Osteocyte (in vitro differentiated cells): ENCODE measurements at places on chromosomes 6 and 20. TPM values are rescaled to one million over a fixed set of nuclear protein-coding genes. Genes with fewer than 3 reads are reported as not detected.

The AKIRIN2 gene
- 67.6 and 68.1 TPM in 2 replicates for total RNA-seq

GRCh38 chr6:2872423-2873358, 30.4 kb downstream of the SERPINB9 start:
- peak; percentile 48 for DNase-seq
- no peak overlapping the region for H3K4me3 ChIP-seq
- no peaks in the 10 kb centered on the region for H3K36me3 ChIP-seq
- peaks cover 3% of the 10 kb centered on the region for H3K27me3 ChIP-seq

DNA sequence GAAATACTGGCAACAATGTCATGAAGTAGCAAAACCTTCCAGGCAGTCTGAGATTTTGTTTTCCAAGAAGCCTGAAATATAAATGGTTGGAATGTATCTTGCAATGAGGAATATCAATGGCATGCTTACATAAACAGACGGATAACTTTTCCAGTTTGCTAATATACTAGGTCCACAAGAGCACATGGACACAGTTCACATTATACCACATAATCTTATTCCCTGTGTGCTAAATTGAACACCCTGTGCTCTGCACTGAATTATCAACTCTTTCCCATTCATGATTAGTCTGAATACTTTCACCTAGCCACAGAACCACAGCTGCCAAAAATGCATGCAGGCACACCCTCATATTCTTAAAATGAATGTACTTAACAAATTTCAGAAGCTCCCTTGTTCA, 274.3 kb downstream of the COL12A1 start:
- no peaks in the 10 kb centered on the region for H3K27me3 ChIP-seq
- peaks cover 73% of the 10 kb centered on the region for H3K4me1 ChIP-seq
- DNase-seq, result no peak
- H3K36me3 ChIP-seq, result peaks cover 11% of the 10 kb centered on the region

- no peak overlapping the region for H3K4me3 ChIP-seq
- H3K27ac ChIP-seq, result no peak overlapping the region
- no peaks in the 10 kb centered on the region for H3K4me1 ChIP-seq
- DNase-seq, result no peak
- no peaks in the 10 kb centered on the region for H3K36me3 ChIP-seq
Measured at GRCh38 chr20:23937303-23938117, 51.1 kb downstream of the GGTLC1 start.

The GJA1 gene
- 283 and 286 TPM in 2 replicates for total RNA-seq

The SLA2 gene
- not detected in 2 replicates for total RNA-seq

- no peaks in the 10 kb centered on the region for H3K4me1 ChIP-seq
- DNase-seq, result no peak
- H3K36me3 ChIP-seq, result no peaks in the 10 kb centered on the region
- H3K27ac ChIP-seq, result no peak overlapping the region
- H3K4me3 ChIP-seq, result no peak overlapping the region
- H3K27me3 ChIP-seq, result peaks cover 36% of the 10 kb centered on the region
Measured at GRCh38 chr6:31308050-31308844, 36.4 kb upstream of the HLA-C start.

The FAXC gene
- total RNA-seq, result 2.5 and 3.1 TPM in 2 replicates

GRCh38 chr6:100775667-100776066, 105.5 kb downstream of the ASCC3 start:
- H3K36me3 ChIP-seq, result peaks cover 3% of the 10 kb centered on the region
- no peaks in the 10 kb centered on the region for H3K27me3 ChIP-seq

The KCNK15 gene
- total RNA-seq, result 17.5 and 21.5 TPM in 2 replicates

DNA sequence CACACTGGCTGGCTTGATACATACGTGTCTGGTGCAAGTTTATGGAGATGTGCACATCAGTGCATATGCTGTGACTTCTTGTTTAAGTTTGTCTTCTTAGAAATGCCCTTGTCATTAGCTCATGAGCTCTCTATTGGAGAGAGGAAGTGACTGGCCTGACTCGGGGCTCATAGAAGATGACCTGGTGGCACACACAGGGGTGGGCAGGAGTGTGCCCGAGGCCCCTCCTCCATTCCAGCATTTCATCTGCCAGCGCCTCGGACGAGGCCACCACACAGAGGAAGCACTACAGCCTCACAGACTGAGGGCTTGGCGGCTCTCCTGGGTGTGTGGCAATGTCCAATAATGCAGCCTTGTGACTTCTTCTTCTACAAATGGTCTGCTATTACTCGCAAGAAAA, 109.7 kb downstream of the FAM120B start:
- peaks cover 2% of the 10 kb centered on the region for H3K36me3 ChIP-seq
- H3K4me1 ChIP-seq, result no peaks in the 10 kb centered on the region
- H3K27me3 ChIP-seq, result peaks cover 2% of the 10 kb centered on the region
- no peak overlapping the region for H3K27ac ChIP-seq

The ZSCAN26 gene
- total RNA-seq, result 17.5 and 19.8 TPM in 2 replicates

The TMEM217 gene
- total RNA-seq, result 3.5 and 5.0 TPM in 2 replicates

DNA sequence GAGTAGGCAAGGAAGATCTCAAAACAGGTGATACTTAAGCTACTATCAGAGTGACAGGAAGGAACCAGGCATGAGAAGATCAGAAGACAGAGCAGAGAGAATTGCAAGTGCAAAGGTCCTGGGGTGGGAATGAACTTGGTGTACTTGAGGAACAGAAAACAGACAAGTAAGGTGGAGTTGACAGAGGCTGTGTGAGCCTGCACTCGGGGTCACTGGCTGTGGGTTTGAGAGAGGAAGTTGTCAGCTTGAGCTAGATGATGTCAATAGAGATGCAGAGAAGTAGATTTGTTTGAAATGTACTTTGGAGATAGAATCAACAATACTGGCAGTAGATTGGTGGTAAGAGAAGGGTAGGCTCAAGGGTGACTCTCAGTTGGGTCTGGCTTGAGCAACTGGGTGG, 209.5 kb downstream of the CLIC5 start:
- no peaks in the 10 kb centered on the region for H3K36me3 ChIP-seq
- no peak overlapping the region for H3K27ac ChIP-seq
- H3K4me1 ChIP-seq, result no peaks in the 10 kb centered on the region

The TFAP2B gene
- 26.4 and 27.5 TPM in 2 replicates for total RNA-seq

DNA sequence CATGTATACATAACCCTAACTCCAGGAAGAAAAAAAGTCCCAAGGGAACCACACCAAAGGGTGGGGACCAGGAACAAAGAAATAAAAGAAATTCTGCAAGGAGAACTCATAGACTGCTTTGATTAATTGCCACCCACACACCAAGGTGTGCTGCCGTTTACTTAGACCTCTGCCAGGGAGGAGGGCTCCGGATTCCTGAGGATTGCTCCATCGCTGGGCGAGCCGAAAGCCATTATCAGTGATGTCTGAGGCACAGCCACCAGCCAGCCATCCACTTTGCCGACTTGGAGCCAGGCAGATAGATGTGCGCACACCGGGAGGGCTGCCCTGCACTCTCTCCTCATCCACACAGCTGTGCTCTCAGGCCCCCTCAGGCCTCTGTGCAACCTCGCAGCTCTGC, 272.7 kb upstream of the FOXQ1 start:
- H3K4me3 ChIP-seq, result no peak overlapping the region
- DNase-seq, result no peak
- H3K27ac ChIP-seq, result no peak overlapping the region
- H3K36me3 ChIP-seq, result no peaks in the 10 kb centered on the region
- H3K27me3 ChIP-seq, result peaks cover 37% of the 10 kb centered on the region
- H3K4me1 ChIP-seq, result no peaks in the 10 kb centered on the region

The C2 gene
- 2.3 and 2.4 TPM in 2 replicates for total RNA-seq

DNA sequence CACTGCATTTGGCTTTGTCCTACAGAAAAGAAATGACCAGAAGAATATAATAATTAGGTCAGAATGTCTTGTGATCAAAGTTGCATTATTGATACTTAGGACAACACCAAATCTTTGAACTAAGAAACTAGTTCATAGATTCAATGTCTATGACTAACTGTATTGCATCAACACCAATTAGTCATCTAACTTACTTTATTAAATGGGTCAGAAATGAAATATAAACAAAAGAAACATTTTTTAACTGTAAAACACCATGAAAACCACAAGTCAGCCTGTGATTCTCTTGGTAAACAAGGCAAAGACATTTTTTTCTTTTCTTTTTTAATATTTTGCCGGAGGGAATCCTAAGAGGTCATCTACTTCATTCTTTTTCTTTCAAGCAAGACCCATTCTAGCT, 114.1 kb upstream of the HDDC2 start:
- no peak overlapping the region for H3K4me3 ChIP-seq
- peak overlapping the region; percentile 7 for H3K27ac ChIP-seq
- DNase-seq, result no peak

GRCh38 chr20:32749914-32750637, 6.8 kb upstream of the COMMD7 start:
- no peak for DNase-seq
- no peaks in the 10 kb centered on the region for H3K27me3 ChIP-seq
- H3K4me3 ChIP-seq, result no peak overlapping the region
- H3K4me1 ChIP-seq, result peaks cover 18% of the 10 kb centered on the region
- no peak overlapping the region for H3K27ac ChIP-seq

GRCh38 chr6:61833176-61833755, 452.8 kb downstream of the KHDRBS2 start:
- H3K4me1 ChIP-seq, result no peaks in the 10 kb centered on the region
- H3K27ac ChIP-seq, result no peak overlapping the region
- no peaks in the 10 kb centered on the region for H3K27me3 ChIP-seq
- no peaks in the 10 kb centered on the region for H3K36me3 ChIP-seq

- peaks cover 81% of the 10 kb centered on the region for H3K4me1 ChIP-seq
- H3K27me3 ChIP-seq, result no peaks in the 10 kb centered on the region
- H3K36me3 ChIP-seq, result peaks cover 5% of the 10 kb centered on the region
- peak overlapping the region; percentile 73 for H3K27ac ChIP-seq
- H3K4me3 ChIP-seq, result no peak overlapping the region
Measured at GRCh38 chr6:16721977-16722376, 39.3 kb downstream of the ATXN1 start.

- H3K4me1 ChIP-seq, result no peaks in the 10 kb centered on the region
- H3K4me3 ChIP-seq, result no peak overlapping the region
- no peak overlapping the region for H3K27ac ChIP-seq
- no peaks in the 10 kb centered on the region for H3K27me3 ChIP-seq
- H3K36me3 ChIP-seq, result no peaks in the 10 kb centered on the region
Measured at GRCh38 chr20:33415948-33416347, 14.6 kb upstream of the CDK5RAP1 start.

The COMMD7 gene
- 48.1 and 58.1 TPM in 2 replicates for total RNA-seq

- no peak for DNase-seq
Measured at GRCh38 chr6:144217264-144217663, 66.9 kb downstream of the STX11 start.

GRCh38 chr20:51525241-51526105, 17.0 kb downstream of the NFATC2 start:
- no peak overlapping the region for H3K27ac ChIP-seq
- H3K4me3 ChIP-seq, result no peak overlapping the region
- H3K27me3 ChIP-seq, result no peaks in the 10 kb centered on the region
- DNase-seq, result no peak

- H3K4me3 ChIP-seq, result no peak overlapping the region
- no peaks in the 10 kb centered on the region for H3K27me3 ChIP-seq
- no peak for DNase-seq
- H3K27ac ChIP-seq, result peak overlapping the region; percentile 96
Measured at GRCh38 chr20:53774461-53775203, 181.0 kb upstream of the ZNF217 start.

DNA sequence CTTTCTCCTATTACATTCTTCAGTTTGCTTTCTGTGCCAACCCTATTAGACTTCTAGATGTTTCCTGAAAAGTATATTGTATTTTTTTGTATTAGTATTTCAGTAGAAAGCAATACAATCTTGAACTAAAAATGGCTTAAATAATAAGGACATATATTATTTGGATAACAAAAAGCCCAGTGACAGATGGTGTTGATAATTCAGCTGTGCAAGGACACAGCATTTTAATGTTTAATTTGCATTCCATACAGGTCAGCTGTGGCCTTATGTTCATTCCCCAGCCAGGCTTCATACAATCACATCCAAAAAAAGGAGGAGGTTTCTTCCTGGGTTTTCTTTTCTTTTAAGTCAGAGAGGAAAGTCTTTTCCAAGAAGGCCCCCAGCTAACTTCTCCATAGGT, 236.9 kb downstream of the CD109 start:
- H3K27me3 ChIP-seq, result peaks cover 43% of the 10 kb centered on the region
- no peaks in the 10 kb centered on the region for H3K4me1 ChIP-seq
- no peak overlapping the region for H3K27ac ChIP-seq
- H3K36me3 ChIP-seq, result no peaks in the 10 kb centered on the region
- H3K4me3 ChIP-seq, result no peak overlapping the region

The BMP5 gene
- not detected in 2 replicates for total RNA-seq

The OLIG3 gene
- total RNA-seq, result not detected in 2 replicates

GRCh38 chr6:39778581-39779255, 13.5 kb upstream of the DAAM2 start:
- H3K4me1 ChIP-seq, result peaks cover 5% of the 10 kb centered on the region
- H3K27ac ChIP-seq, result no peak overlapping the region
- no peak overlapping the region for H3K4me3 ChIP-seq
- no peak for DNase-seq
- no peaks in the 10 kb centered on the region for H3K36me3 ChIP-seq
- H3K27me3 ChIP-seq, result no peaks in the 10 kb centered on the region

The CLDN20 gene
- total RNA-seq, result not detected in 2 replicates

The KHDC1L gene
- total RNA-seq, result not detected in 2 replicates

GRCh38 chr20:47782920-47783552, 2.2 kb downstream of the SULF2 start:
- no peak overlapping the region for H3K4me3 ChIP-seq
- H3K36me3 ChIP-seq, result no peaks in the 10 kb centered on the region
- no peak for DNase-seq
- H3K27ac ChIP-seq, result no peak overlapping the region
- peaks cover 35% of the 10 kb centered on the region for H3K4me1 ChIP-seq
- H3K27me3 ChIP-seq, result peaks cover 8% of the 10 kb centered on the region

DNA sequence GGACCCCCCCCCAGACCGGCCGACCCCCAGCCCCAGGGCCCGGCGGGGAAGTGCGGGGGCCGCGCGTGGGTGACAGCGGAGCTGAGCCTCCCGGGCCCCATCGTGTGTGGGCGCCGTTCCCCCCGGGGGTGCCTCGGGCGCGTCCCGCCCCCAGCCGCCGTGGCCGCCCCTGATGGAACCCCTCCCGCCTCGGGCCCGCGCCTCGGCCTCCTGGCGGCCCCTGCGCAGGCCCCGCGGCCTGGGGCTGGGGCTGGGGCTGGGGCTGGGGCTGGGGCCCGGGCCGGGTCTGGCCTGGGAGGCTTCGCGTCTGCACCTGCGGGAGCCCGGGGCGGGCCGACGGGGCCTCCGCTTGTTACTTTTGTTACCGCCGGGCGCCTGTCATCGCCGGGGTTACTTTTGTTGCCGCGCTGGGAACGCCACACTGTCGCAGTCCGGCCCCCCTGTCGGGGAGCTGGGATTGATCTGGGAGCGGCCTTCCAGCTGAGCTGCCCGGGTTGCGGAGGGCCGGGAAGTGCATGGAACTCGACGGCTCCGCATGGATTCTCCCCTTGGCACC, 598 bp downstream of the OGFR start:
- peaks cover 8% of the 10 kb centered on the region for H3K36me3 ChIP-seq
- no peaks in the 10 kb centered on the region for H3K27me3 ChIP-seq
- H3K4me3 ChIP-seq, result peak overlapping the region; percentile 81
- peaks cover 23% of the 10 kb centered on the region for H3K4me1 ChIP-seq

DNA sequence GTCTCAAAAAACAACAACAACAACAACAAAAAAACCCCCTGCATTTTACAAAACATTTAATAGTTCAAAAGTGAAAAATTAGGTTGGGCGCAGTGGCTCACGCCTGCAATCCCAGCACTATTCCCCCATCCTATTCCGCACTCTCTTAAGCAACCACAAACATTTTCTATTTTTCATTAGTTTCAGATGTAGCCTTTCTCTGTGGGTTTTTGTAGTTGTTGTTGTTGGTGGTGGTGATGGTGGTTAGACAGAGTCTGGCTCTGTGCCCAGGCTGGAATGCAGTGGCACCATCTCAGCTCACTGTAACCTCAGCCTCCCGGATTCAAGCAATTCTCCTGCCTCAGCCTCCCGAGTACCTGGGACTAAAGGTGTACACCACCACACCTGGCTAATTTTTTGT, 6.4 kb upstream of the GMNN start:
- H3K27ac ChIP-seq, result no peak overlapping the region
- peaks cover 2% of the 10 kb centered on the region for H3K4me1 ChIP-seq
- no peak for DNase-seq
- H3K27me3 ChIP-seq, result no peaks in the 10 kb centered on the region
- no peak overlapping the region for H3K4me3 ChIP-seq
